ENCODE measurements at places on chromosomes 12 and 14.
A peak's percentile ranks its signal among the peaks of the same experiment; 100 is the strongest.

DNA sequence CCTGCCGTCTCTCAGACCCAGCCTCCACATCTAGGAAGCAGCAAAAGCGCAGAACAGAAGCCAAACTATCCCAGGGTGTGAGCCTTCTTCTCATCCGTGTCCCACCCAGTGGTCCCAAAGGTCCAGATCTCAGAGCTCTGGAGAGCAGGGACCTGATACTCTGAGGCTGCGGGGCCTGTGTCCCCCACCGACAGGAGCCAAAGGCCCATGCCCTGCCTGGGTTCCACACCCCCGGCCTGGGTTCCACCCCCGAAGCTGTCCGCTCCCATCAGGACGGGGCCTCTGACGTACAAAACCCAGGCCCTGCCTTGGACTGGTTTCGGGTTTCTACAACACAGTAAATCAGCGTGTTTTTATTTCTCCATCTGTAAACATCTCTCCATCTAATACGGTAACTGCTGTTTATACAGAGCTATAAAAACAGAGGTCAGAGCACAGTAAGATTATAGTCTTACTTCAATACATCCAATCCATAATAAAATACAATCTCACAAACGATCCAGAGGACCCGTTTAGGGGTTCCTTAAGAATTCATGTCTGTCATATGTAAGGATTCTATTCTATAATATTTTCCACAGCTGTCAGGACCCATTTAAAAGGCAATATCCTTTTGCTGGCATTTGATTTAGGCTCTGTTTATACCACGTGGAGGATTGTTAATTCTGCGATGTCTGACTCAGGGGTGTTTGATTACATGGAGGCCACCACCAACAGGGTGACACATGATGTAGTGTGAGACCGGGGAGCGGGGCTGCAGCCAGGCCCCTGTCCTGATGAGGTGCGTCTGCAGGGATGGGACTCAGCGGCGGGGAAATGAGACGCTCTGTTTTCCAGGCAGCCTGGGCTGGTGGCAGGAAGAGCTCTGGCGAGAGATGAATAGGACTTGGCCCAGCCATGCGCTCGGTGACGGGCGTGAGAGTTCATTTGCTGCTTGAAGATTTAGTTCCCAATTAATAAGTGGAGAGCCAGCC lies 110.3 kb downstream of the DICER1 start:
- no peak for DNase-seq

- DNase-seq, result no peak
Observed at GRCh38 chr12:13609894-13610679, 371.3 kb downstream of the GRIN2B start.

GRCh38 chr12:48961801-48962200 lies 4.5 kb upstream of the ARF3 start:
- DNase-seq, result no peak

- DNase-seq, result peak; percentile 75
Observed at GRCh38 chr12:121799842-121800693, 3.7 kb upstream of the SETD1B start.

- no peak for DNase-seq
Observed at GRCh38 chr14:94237983-94238382, 55.1 kb downstream of the SERPINA10 start.

DNA sequence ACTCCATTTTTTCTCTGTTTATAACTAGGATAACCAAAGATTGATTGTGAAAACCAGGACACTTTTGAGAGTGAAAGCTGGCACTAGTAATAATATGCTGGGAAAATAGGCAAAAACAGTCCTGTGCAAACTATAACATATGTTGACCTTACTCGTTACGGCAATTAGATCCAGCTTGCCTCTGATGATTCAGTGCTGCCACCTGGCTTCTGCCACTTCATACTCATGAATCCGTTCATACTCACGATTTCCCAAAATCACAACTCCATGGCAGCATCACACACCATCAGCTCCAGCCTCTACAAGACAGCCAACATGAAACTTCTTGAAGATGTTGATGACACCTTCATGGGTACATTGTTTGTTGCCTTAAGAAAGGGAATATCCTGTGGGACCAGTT lies 49.1 kb upstream of the CAND1 start:
- DNase-seq, result peak; percentile 3

GRCh38 chr12:57775563-57776246 lies 3.3 kb downstream of the EEF1AKMT3 start:
- DNase-seq, result peak; percentile 34

GRCh38 chr12:65886996-65887395 lies 62.7 kb downstream of the HMGA2 start:
- no peak for DNase-seq

DNA sequence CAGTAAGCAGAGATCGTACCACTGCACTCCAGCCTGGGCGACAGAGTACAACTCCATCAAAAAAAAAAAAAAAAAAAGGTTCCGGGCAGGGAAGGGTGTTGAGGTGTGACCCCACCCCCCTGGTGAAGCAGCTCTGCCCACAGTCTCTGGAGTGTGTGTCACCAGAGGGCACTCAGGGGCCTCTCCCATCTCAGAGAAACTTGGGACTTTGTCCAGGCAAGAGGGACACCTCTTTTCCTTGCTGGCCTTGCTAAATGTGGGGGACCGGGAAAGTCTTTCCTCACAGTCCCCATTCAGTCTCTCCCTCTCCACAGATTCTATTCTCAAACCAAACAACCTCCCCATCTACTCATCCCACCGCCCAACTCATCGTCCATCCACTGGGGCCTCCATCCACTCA lies 43.6 kb downstream of the RFLNA start:
- no peak for DNase-seq

DNA sequence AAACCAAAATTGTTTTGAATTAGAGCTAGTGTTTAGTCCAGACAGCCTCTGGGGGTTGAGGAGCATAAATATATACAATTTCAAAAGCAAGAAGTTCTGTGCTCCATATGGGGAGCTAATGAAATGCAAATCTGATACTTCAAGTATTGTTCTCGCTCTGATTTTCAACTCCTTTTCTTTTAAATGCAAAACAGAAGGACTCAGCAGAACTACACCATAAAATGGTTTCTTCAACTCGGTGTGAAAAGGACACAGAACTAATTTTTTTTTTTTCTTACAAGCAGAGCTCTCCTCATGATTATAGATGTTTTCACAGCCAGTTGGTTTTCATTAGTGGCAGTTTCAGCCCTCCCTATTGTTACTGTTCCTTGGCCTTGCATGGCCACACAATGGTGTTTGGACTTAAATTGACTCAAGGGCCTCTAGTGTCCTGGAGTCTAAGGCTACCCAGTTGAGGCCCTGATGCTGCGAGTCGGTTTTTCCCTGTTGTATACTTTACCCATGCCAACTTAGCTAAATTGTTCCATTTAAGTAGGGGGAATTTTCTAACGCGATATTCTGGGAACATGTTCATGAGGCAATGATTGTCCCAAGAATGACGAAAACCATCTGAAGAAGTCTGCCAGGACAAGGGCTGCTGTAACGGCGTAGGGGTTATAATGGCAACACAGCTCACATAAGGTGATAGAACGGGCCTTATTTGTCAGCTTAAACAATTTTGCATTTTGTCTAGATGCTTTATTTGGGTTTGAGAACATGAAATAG lies 120.3 kb downstream of the GPR135 start:
- no peak for DNase-seq

DNA sequence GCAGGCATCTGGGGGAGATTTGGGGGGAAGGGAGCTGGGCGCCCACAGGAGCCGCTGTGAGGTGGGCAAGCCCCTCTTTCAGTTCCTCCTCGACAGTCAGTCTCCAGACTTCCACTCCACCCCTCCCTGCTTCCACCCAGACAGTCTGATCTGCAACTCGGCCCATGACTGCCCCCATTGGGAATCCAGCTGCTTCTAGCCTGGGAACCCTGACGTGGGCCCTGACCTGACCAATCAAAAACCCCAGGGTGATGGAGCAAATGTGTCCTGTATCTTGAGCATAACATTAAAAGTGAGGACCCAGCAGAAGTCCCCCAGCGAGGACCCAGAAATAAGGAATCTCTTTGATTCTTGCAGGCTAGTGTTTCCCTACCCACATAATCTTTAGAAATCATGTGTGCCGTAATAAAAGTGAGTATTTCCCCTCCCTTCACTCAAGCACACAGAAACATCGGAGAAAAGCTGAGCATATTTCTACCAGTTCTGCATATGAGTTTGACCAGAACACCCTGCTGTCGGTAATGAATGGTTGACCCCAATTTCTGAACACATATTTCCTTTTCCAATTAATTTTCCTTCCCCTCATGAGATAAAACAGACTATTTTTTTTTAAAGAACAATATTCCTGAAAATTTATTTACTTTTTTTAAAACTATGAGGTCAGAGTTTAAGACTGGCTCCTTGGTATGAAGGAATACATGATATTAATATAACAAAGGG lies 6.4 kb downstream of the SSH1 start:
- DNase-seq, result peak; percentile 44

GRCh38 chr14:34138175-34138574 lies 187.3 kb upstream of the EGLN3 start:
- no peak for DNase-seq

DNA sequence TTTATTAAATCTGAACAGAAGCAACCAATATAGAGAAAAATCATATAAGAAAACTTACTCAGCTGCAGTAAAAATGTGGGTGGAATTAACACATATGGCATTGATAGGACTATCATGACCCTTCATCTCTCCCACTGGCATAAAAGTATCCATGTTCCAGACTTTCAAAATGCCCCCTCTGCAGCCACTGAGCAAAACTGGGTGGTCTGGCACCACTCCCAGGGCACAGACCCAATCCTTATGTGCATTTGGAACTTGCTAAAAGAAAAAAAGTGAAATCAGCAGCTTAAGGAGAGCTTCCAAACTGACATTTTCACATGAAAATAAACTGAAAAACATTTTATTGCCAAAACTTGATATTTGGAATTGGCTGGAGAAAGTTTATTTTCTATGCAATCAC lies 141.5 kb downstream of the KIF21A start:
- no peak for DNase-seq

DNA sequence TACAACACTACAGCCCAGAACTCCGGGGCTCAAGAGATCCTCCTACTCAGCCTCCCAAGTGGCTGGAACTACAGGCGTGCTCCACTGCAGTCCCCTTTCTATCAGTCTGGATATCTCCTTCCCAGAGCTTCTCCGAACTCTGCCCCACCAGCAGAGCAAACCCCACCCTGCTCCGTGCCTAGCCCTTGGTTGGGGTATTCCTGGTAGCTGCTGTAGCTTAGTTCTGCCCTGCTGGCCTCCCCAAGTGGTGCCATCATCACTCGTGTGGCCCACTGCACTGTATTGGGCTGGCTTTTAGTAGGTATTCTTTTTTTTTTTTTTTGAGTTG lies 9.5 kb downstream of the HSP90AA1 start:
- DNase-seq, result no peak

- DNase-seq, result no peak
Observed at GRCh38 chr14:59239022-59239421, 50.6 kb downstream of the DAAM1 start.

DNA sequence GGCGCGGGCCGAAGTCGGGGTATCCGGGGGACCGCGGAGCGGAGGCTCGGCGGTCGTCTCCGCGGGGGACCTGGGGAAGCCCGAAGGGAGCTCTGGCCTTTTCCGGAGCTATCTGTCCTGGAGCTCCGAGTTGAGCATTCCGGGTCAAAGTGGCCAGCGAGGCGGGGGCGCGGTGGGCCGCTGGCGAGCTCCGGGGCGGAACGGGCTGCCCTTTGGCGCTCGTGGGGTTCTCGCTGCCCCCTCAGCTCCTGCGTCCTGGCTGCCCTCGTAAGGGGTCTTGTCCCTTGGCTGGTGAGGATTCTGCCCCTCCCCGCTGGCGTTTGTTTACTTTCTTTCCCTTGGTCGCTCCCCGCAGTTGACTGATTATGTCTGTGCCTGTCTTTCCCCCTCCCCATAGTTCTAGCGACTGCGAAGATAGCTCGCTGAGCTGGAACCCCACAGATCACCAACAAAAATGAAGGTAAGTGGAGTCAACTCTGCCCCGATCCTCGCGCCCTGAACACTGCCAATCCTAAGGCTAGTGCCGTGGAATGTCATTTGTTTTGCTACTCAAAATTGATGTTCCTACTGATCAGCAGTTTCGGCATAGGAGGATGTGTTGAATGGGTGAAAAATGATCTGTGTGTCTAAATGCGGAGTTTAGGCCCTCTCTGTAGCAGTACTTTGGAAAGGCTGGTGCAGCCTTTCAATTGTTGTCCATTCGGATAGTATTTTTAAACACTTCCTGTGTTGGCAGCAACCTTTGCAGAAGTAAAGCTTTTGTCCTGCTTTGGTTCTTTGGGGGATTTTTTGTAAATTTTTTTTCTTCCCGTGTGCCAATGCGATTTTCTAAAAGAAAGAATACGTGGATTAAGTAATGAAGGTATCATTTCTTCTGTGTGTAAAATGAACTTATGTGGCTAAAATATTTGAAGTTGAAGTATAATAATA lies 1.3 kb downstream of the ARID4A start:
- peak; percentile 48 for DNase-seq

- no peak for DNase-seq
Observed at GRCh38 chr12:117688446-117688845, 280.3 kb downstream of the KSR2 start.

DNA sequence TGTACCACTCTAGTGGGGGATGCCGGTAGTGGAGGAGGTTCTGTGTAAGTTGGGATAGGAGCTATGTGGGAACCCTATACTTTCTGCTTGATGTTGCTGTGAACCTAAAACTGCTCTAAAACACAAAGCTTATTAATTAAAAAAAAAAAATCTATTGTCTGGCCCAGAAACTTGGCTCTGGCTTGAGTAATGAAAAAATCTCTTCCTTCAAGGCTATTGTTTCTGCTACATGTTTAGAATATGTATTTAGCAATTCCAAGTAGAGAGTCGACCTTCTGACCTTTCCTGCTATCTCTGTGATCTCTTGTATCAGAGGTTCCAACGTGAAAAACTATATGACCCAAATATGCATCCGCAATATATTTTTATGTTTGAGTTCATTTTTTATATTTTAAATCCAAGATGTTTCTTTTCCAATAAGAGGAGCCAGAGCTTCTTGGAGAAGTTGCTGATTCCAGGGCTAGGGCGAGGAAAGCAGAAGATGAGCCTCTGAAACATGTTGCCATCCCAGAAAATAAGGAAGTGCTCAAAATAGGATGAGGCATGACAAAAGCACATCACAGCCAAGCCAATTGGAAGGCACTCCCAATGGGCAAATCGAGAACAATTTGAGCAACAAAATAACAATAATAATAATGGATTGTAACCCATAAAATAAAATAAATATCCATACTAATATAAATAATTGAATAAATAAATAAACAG lies 184.6 kb upstream of the TMEM260 start:
- peak; percentile 29 for DNase-seq

DNA sequence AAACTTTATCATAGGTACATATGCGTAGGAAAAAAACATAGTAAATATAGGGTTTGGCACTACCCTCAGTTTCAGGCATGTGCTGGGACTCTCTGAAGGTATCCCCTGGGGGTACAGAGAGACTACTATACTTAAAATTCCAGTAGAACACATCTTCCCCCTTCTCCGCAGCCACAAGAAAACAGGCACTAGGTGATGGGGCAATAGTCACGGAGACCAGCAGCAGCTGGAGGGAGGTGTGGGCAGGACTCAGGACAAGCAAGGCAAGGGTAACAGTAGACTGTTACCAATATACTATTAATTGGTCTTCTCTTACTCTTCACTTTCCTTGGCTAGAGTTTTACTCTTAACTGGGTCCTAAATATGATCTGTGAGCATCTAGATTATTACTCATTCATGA lies 4.6 kb upstream of the PAPOLA start:
- DNase-seq, result no peak
